ENCODE measurements at places on chromosomes 1 and 21.

- DNase-seq = no peak
Measured at GRCh38 chr1:5660141-5660935, 331.9 kb downstream of the NPHP4 start.

DNA sequence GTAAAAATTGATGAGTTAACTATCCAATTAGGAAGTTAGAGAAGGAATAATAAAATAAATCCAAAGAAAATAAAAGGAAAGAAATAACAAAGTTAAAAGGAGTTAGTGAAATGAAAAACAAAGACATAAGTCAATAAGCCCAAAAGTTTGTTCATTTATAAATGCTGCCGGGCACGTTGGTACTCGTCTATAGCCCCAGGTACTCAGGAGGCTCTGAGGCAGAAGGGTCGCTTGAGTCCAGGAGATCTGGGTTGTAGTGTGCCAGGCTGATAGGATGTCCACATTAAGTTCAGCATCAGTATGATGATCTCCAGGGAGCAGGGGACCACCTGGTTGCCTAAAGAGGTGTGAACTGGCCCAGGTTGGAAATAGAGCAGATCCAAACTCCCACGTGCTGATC, 35.5 kb upstream of the VANGL1 start:
- no peak for DNase-seq

DNA sequence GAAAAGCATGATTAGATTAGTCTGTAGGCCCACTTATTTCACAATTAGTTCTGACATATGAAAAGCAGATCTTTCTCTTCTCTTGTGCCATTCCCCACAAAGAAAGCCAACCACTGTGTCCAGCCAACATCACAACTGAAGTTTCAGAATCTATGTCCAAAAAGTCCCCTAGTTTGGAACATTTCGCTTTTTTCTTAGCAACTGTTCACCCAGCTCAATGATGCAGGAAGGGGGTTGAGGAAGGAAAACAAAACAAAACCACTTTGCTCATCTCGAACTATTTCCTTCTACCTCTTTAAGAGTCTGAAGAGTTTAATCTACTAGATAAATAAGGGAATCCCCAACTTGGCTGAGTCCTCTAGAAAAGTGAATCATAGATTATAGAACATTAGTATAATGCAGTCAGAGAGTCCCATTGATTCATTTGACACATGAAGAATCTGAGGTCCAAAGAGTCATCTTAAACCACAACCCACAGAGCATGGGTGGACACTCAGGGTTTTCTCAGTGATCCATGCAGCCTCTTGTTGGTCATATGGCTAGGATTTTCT, 159.3 kb upstream of the SGIP1 start:
- DNase-seq = peak; percentile 95

DNA sequence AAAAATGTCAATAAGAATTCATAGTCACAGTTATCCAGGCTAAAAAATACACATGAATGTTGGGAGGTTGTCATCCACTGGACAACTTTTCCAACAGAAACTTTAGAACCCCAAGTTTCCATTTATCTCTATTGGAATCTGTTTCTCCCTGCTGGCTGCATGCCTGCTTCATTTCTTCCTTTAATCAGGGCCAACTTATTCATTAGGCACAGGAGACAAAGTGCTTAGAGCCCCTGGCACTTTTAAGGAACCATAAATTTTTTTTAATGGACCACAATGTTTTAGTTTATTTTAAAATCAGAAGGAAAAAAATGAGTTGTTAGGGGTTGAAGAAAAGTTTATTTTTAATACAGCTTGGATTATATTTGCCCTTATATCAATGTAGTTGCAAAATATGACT, 26.7 kb upstream of the C2CD2 start:
- DNase-seq = no peak

DNA sequence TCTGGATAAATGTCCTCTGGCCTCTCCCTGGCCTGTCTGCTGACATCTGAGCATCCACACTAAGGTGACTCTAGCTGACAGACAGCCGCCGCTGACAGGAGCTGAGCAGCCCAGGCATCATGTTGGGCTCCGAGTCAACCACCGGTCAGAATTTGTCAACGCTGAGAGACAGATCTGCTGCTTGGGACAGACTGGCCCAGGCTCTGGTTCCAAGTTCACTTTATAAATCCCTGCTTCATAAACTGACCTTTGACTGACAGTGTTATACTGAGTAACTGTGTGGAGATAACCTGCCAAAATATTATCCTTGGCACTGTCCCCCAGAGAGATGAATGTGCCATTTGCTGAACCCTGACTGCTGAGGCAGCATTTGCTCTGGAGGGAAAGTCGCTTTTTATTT, 616.7 kb downstream of the NPHP4 start:
- no peak for DNase-seq

GRCh38 chr21:45219517-45219916, 68.2 kb downstream of the POFUT2 start:
- DNase-seq = no peak

DNA sequence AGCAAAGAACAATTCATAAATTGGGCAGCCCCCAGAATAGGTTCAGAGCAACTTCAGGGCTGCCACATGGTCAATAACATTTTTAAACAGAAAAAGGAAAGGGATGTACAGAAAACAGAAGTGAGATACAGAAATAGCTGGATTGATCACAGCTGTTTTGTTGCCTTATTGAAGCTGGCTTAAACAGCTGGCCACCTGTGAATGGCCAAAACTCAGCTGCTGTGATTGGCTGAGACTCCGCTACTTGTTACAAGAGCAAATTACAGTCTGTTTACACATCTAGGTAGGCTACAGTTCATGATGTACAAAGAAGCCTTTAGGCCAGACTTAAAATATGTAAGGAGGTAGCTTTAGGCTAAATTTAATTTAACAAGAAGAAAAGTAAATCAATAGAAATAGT, 11.6 kb upstream of the IFNAR1 start:
- DNase-seq = no peak

DNA sequence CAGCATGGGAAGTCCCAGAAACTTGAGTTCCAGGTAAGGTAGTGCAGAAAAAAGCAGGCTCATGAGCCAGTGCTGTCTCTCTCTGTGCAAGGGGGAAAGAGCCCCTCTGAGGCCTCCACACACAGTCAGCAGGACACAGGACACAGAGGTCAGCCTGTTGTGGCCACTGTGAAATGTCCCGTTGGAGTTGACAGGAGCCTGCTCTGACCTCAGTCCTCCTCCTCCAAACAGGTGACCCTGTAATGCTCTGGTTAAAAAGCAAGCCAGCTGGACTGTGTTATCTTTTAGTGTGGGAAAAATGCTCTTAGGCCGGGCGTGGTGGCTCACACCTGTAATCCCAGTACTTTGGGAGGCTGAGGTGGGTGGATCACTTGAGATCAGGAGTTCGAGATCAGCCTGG, 24.2 kb upstream of the GPR157 start:
- no peak for DNase-seq

GRCh38 chr1:206723805-206724472, 39.2 kb downstream of the MAPKAPK2 start:
- DNase-seq = peak; percentile 97

DNA sequence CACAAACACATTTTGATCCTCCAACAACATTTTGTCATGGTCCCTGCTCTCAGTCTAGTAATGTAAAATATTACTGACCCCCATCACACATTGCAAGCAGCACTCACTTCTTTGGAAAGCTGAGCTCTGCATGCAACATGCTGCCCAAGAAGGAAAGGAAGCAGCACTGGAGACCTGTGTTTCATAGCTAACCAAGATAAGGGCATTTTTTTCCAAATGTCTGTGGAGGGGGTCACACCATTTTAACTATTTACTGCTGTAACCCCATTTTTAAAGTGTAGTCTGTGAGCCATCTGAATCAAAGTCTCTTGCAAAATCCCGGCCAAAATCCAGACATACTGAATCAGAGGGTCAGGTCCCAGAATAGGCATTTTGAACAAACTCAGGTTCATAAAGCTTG, 4.5 kb upstream of the RASSF5 start:
- DNase-seq = no peak

- DNase-seq = no peak
Measured at GRCh38 chr1:40241362-40241761, 6.4 kb upstream of the TMCO2 start.

DNA sequence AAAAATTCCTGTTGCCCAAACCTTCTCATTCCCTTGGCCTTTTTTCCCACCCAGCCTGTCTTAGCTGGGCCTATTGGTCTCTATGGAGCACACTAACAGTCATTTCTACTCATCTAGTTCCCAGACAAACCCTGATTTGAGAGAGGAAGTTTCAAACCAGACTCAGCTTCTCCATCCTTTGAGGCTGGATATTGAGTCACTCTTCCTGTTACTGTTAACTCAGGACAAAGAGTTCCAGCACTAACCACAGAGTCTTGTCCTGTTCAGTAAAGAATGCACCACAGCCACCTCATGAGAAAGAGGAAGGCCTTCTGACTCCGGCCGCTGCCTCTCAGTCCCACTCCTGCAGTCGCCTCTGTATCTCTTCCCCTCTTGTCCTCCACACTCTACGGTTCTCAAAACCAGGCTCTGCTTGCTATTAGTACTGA, 137.8 kb downstream of the PTPRC start:
- DNase-seq = peak; percentile 99

- no peak for DNase-seq
Measured at GRCh38 chr1:201673093-201673492, 134.2 kb downstream of the NAV1 start.

GRCh38 chr1:245166471-245166885, 11.7 kb downstream of the KIF26B start:
- DNase-seq = no peak

DNA sequence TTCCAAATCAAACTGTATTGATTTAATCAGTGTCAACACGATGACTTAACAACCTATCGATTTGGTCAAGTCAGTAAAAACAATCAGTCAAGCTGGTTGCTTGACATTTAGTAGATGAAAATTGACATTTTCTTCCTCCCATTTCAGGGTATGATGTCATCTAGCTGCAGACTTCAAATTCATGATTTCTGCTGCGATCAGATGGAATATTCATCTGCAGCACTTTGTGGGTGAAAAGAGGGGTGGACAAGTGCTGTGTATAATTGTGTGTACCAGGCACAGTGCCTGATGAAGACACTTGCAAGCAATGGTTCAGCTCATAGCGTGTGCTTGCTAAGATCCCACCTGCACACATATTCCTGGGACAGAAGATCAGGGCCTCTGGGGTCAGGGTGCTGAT, 479.8 kb downstream of the DISC1 start:
- DNase-seq = no peak

- DNase-seq = no peak
Measured at GRCh38 chr1:53503433-53504217, 44.4 kb downstream of the DMRTB1 start.

- DNase-seq = no peak
Measured at GRCh38 chr1:47433037-47433421, 4.8 kb upstream of the FOXD2 start.

GRCh38 chr1:98045767-98046641, 125.2 kb upstream of the DPYD start:
- DNase-seq = peak; percentile 48

- no peak for DNase-seq
Measured at GRCh38 chr1:202639500-202639899, 70.8 kb downstream of the SYT2 start.

DNA sequence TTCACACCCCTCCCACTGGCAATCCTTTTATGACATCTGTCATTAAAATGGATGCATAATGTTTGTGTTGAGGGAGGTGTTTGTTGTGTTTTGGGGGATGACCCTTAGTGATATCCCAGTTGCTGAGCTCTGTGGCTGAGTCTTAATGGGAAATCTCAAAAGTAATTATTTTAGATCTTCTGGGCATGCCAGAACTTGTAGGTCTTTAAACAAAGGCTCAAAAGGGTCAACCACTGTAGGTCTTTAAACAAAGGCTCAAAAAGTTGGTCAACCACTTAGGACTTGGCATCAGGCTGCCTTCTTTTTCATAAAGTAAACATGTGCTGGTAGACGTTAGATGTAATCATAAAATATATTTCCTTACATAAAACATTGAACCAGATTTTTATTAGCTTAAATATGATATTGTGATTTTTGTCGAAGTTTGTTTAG, 78.0 kb downstream of the CDC14A start:
- no peak for DNase-seq

DNA sequence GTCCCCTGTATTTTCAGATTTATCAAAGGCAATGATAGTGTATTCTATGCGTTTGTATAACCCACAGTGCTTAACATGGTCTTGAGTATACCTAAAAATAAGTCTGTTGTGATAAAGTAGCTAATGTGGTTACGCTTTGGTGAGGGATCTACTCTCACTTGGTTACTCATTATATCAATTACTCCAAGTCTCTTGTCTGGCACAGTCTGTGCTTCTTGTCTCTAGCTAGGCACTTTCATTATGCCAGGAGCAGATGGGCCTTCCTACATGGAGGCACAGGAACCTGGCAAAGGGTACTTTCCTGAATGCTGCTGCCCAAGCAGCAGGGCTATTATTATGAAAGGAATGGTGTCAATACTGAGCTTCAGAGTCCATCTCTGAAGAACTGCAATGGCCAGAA, 4.2 kb upstream of the PTPN22 start:
- no peak for DNase-seq

- DNase-seq = no peak
Measured at GRCh38 chr1:151584780-151585179, 27.1 kb upstream of the SNX27 start.

- DNase-seq = no peak
Measured at GRCh38 chr1:54272772-54273091, 72.8 kb downstream of the MRPL37 start.

- DNase-seq = no peak
Measured at GRCh38 chr1:93239863-93240262, 59.3 kb downstream of the CCDC18 start.

DNA sequence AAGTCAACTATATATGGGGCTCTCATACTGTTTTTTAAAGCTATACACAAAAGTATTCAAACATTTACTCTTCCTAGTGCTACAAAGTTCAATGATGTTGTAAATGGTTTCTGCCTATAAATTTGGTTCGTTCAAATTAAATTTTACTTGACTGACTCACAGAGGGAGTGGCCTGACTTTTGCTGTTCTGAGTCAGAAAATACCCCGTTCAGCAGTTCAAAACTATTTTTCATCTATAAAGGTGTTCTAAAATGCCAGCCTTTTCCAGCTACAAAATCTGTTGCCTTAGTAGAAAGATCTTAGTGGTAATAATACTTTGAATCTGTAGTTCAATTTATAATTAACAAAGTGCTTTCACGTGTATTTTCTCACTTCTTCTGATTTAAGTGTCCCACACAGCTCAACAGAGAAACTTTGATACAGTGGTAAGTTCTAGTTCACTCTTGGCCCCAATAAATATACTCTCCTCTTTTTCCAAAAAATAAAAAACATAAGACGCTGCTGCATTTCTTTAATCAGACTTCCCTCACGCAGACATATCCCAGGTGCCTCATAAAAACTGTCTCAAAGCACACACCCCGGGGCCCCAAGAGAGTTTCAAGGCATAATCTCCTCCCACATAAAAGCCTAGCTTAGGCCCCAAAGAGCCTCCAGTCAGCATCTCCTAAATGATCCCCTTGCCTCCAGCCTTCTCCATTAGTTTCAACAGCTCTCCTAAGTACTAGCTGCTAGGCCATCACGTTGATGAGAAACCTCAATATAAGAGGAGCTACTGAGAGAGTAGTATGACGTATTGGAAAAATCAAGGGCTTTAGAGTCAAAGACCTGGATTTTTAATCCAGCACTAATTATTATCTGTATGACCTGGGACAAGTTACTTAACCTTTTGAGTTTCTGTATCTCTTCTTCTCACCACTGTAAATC, 3.2 kb downstream of the PTP4A2 start:
- DNase-seq = peak; percentile 75

All from fibroblast of mammary gland (primary cell).